GM23338 (cell line): ENCODE measurements at places on chromosomes 7 and 10. TPM values are rescaled to one million over a fixed set of nuclear protein-coding genes. Genes with fewer than 3 reads are reported as not detected.

The SAP25 gene
- 2.0 and 4.1 TPM in 2 replicates for total RNA-seq

The KAZALD1 gene
- 1.2 and 1.3 TPM in 2 replicates for total RNA-seq

The MYL10 gene
- not detected in 2 replicates for total RNA-seq

The CYP26C1 gene
- total RNA-seq: 0.24 TPM in 1 of 2 replicates, not detected in the other

The OGA gene
- total RNA-seq: 112 and 131 TPM in 2 replicates

The UBE2H gene
- total RNA-seq: 86.5 and 107 TPM in 2 replicates

The ANK3 gene
- 70.5 and 85.2 TPM in 2 replicates for total RNA-seq

- no peak for DNase-seq
Observed at GRCh38 chr10:20622531-20623211, 274.4 kb downstream of the NEBL start.

DNA sequence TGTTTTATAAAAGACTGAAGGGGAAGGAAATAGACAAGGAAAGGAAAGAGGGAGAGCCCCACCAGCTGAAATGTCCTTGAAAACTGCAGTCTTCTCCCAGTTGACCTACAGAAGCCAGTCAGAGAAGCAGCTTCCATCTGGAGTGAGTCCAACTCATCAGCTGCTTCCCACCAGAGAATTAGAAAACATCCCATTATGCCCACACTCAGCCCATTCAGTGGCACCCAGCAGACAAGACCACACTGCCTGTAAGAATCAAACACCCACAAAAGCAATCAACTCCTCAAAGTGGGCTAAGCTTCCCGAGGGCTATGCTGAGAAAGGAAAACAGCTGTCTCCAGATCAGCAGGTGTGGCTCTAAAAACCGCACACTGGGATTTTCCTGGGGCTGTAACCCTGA lies 29.6 kb upstream of the TMEM213 start:
- no peak for DNase-seq

DNA sequence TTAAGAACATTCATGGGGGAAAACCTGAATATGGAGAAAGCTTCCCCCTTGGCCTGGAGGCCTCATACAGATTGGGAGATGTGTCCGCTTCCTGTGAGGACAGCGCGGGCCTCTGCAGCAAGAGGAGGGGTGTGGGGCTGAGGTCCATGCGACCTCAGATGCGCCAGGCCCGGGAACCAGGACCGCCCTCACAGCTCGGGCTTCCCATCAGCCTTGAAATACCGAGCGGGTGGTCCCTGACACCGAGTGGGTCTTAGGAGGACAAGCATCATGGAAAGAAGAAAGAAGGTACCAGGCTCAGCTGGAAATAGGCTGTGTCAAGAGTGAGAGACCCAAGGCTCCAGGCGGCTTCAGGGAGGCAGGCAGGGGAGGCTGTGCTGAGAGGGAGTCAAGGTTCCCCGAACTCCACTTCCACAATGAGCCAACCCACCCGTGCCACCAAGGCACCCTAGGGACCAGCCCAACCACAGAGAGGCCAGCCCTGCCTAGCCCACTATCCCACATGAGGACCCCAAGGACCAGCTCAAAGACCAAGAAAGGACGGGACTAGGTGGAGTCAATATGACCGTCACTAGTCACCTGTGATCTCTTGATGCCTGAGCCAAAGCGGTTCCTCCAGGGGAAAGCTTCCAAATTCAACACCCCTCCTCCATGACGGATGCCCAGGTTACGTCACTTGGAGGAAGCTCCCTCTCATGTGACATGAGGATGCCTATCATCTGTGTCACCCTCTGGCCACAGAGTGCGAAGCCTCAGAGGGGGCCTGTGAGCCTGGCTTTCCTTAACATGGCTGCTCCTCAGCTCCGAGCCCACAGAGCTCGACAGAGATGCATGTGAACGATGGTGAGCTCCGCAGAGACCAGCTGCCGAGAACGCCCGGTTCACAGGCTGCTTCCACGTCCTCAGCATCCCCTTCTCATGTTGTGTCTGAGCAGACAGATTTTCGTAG lies 103.7 kb downstream of the TCERG1L start:
- no peak for DNase-seq

GRCh38 chr7:910931-911431 lies 34.6 kb downstream of the GET4 start:
- DNase-seq: no peak

DNA sequence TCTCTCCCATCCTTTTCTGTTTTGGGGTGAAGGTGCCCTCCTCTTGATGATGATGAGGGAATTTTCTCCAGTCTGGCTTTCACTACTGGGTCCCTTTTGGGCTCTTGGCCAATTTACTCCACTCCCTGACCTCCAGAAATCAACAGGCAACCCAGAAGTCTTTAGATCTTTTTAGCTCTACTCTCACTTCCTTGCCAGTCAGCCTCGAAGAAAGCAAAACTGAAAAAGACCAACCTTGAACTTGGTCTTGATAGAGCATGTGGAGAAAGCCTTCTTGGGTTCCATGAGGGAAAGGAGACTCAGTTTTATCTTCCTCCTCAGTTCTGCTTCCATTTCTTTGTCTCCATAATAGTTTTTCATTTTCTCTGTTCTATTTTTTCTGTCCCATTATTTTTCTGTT lies 91.4 kb upstream of the NPVF start:
- DNase-seq: no peak

- DNase-seq: peak; percentile 90
Observed at GRCh38 chr7:101664436-101664835, 35.3 kb upstream of the MYL10 start.

DNA sequence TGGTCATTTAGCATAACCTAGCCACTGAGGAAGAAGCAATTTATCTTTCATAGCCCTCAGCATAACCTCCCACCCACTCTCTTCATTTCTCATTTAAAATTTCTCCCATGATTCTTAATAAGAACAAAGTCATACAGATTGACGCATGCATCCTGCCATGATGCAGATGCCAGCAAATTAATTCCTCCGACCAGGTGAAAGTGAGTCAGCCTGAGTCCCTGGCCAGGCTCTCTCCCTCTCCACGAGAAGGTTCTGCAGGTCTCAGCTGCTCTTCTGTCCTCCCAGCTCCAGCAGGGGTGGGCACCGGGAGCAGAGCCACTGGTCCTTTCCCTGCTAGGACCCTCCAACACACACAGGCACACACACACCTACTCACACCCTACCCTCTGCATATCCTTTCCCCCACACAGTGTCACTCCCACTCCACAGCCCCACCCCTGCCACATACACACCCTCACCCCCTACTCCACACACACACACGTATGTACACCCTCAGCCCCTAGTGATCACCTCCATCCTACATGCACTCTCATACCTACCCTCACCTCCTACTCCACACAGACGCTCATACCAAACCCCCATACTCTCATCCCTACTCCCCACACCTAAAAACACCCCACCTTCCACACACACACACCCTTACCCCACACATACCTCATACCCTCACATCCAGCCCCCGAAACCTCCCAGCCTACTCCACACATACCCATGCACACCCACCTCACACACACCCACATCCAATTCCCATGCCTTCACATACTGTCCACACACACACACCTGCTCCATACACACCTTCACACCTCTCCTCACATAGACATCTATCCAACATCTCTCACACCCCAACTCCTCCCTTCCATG lies 78.0 kb downstream of the FAM13C start:
- DNase-seq: no peak

DNA sequence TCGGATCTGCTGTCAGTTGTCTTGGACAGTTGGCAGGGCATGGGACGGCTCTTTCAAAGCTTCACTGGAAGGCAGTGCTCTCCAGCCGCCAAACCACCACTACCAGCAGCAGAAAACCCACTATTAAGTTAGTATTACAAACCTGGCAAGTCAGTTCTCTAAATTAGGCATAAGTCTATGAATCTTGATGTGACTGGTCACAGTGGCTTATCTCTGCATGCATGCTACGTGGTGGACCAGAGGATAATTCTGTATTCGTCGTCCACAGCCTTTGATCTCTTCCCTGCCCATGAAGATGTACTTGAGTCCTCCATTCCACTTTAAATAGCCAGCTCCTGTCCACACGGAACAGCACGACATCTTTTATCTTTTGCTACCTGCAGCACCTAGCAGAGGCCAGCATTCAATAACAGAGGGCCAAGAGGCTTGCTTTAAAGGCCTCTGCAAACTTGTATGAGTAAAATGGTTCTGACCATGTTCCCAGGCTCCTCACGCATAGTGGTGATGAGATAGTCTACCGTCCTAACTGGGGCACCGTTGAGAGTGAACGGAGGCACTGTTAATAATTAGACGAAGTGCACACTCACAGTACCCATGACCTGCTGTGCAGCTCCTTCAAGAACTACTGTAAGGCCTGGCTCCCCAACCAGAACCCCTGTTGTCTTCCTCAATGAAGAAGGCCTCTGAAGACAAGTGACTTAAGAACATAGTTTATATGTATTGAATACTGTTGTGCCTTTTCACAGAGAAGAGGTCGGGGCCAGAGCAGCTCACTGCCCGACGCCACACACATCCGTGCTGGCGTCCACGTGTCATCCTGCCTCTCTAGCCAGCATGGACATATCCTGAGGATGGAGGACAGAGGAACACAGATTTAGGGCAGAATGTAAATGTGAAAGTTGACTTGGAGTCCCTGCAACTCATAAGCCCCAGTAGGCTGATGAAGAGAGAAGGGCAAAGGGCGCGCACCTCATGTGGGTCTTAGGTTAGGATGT lies 1.0 kb downstream of the GPR146 start:
- DNase-seq: no peak

DNA sequence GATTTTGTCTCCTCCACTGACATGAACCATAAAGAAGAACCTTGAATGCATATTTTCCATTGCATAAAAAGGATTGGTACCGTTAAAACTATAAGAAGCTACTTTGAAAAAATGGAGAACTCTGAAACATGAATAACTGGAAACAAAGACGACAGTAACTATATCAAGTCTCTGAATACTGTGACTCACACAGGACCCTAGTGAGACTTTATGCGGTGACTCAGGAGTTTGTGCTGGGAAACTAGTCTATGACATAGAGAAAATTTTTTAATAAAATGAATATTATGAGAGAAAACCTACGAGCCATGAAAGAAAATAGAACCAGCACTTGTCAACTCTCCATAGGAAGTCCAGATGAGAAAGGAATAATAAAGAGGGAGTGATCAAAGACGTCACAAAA lies 339.9 kb upstream of the ADARB2 start:
- no peak for DNase-seq

- no peak for DNase-seq
Observed at GRCh38 chr10:79030705-79031104, 38.1 kb upstream of the ZMIZ1 start.

- DNase-seq: no peak
Observed at GRCh38 chr7:1513657-1514095, 9.5 kb upstream of the INTS1 start.

- DNase-seq: no peak
Observed at GRCh38 chr7:12890586-12890985, 203.2 kb downstream of the ARL4A start.

GRCh38 chr7:28440055-28440601 lies 27.8 kb downstream of the CREB5 start:
- DNase-seq: no peak

GRCh38 chr10:75774783-75775490 lies 343.5 kb downstream of the LRMDA start:
- no peak for DNase-seq

DNA sequence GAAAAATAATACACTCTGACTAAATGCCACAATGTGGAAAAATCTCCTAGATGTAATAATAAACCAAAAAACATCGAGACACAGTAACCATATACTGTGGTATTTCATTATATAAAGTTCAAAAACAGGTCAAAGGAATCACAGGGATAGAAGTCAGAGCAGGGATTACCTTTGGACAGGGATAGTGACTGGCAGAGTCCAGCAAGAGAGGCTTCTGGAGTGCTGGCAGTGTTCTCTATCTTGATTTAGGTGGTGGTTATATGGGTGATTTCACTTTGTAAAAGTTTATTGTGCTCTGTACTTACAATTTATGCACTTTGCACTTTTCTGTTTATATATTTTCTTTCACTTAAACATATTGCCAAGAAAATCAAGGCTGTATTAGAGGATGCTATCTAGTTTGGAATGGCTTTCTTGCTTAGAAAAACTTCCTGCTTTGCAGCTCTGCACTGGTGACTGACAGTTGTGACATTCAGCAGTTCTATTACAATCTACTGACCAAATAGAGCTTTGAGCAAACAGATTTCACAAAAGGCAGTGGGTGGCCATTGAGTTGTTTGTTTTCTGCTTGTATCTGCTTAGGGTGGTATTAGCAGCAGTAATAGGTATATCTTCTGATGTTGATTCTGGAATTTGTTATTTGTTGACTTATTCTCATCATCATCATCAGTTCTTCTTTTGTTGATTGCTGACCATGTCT lies 263.6 kb upstream of the LRGUK start:
- no peak for DNase-seq

GRCh38 chr7:157684909-157685429 lies 348.2 kb downstream of the DNAJB6 start:
- DNase-seq: no peak

GRCh38 chr10:120574981-120575380 lies 118.0 kb downstream of the PLPP4 start:
- no peak for DNase-seq

- no peak for DNase-seq
Observed at GRCh38 chr10:29583674-29584073, 51.1 kb downstream of the SVIL start.
